ENCODE measurements at places on chromosomes 3 and 15.

- no peak for DNase-seq
Measured at GRCh38 chr15:61344293-61344692, 115.2 kb upstream of the RORA start.

DNA sequence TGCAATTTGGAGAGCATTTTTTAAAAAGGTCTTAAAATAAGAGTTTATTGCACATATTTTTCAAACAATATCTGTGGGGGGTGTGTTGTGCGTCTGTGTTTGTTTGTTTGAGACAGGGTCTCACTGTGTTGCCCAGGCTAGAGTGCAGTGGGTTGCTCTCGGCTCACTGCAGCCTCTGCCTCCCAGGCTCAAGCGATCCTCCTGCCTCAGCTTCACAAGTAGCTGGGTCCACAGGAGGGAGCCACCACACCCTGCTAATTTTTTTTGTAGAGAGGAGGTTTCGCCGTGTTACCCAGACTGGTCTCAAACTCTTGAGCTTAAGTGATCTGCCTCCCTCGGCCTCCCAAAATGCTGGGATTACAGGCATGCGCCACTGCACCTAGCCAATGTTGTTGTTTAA lies 2.7 kb downstream of the MLF1 start:
- DNase-seq: no peak

GRCh38 chr3:197366301-197367044 lies 68.1 kb upstream of the DLG1 start:
- no peak for DNase-seq

GRCh38 chr15:44340410-44340809 lies 51.9 kb downstream of the GOLM2 start:
- no peak for DNase-seq

DNA sequence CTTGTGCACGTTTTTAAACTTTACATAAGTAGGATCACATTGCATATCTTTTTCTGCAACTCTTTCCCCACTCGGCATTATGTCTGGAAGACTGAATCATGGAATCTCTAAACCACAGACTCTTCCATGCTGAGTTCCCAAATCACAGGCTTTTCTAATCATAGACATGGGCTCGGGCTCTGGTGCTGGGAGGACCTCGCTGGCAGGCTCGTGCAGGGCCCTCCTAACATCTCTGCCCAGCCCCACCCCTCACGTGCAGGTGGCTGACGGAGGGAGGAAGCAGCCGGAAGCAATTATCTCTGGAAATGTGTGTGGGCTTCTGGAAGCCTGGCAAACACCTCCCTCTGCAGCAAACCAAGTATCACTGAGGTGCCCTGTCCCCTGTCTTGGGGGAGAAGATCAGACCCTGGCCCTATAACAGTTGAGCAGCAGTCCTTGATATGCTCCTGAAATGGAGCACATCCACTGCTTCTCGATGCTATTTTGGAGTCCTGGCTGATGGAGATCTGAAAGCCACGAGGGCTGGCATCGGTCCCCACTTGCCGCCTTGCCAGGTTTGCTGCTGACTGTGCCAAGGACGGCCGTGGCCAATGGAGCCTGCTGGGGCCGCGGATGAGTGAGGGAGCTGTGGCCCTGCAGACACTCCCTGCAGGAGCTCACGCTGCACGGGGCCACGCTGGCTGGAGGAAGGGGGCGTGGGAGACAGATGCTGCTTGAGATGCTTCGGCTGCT lies 4.4 kb upstream of the IQSEC1 start:
- no peak for DNase-seq

DNA sequence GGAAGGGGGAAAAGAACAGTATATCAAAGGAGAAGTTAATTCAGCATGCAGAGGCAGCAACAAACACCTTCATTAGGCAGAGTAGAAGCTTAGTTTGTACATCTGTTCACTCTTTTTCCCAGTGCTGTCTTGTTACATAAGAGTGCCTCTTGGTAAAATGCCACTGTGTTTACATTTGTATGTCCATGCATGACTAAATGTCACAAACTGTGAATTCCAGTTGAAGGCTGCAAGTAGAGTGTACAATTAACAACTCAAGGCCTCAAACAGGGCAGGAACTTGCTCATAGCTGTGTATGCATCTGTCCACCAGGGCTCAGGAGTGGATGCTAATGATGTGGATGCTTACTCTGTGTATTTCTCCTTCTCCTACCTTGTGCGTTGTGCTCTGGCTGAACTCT lies 214.2 kb upstream of the TPM1 start:
- DNase-seq: no peak

DNA sequence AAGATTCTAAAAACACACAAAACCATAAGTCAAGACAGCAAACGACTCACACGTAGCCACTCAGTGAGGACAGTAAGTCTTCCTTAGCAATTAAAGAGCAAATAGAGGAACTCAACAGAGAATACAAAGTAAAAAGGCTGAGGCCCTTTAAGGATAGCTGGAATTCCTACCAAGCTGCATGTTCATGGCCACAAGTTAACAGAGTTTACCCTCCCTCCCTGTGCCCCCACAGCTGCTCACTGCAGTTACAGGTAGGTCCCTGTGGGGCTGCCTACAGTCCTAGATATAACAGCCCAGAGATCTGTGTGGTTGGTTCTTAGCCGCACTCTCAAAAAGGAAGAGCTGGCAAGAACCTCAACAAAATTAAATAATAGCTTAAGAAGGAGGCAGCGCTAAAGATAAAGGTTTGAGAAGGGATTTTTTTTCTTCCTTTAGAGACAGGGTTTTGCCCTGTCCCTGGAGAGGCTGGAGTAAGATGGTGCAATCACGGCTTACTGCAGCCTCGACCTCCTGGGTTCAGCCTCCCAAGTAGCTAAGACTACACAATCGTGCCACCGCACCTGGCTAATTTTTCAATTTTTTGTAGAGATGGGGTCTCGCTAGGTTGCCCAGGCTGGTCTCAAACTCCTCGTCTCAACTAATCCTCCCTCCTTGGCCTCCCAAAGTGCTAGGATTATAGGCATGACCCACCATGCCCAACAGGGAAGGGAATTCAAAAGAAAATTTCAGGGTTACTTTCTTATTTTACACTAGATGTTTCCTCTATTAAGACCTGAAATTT lies 19.3 kb downstream of the SFMBT1 start:
- DNase-seq: no peak

DNA sequence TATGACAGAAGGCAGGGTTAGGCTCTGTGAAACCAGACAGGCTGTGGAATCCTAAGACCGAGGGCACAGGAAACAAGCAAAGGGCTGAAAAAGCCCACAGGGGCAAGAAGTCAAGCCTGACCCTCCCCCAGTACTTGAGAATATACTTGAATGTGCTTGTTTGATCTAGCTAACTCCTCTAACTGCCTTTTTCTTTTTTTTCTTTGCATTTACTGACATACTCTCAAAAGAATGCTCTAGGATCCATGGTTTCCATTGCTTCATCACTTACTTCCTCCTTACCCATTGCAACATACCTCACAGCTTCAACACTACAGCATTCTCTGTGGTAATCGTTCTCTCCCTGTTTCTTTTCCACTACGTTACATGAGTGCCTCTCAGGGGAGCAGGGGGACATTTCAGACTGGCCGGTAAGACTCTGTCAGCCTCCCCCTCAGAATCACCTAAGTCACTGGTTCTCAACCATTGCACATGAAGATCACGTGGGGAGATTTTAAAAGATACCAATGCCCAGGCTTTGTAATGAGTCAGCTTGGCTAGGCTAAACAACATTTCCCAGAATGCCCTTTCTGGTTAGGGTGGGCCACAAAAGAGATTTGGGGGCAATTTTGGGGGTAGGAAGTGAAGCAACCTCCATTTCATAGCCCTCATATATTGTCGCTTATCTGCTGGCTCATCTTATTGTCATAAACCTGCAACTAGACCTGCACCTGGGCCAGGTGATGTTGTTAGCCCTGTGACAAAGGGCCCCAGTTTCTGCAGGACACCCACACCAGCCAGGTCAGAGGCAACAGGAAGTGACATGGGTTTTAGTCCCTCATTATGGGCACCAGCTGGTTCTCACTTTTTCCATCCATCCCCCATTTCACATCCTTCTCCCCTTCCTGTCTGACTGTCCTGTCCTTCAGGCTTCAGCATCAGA lies 24.6 kb upstream of the RSL24D1 start:
- DNase-seq: no peak

DNA sequence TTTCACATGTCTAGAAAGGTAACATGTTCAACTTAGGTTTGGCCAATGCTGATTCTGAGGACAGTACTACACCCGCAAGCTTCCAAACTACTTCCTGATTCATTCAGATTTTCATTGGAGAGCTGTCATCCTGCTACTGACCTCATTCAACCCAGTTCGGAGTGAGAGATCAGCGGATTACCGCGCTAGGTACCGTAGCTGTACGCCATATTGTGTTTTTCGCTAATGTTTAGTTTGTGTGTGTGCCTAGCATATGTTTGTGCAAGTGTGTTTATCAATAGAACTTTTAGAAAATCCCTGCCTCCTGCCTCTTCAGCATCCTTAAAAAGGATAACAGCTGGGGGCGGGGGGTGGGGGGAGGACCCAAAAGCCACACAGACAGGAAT lies 1.1 kb downstream of the ZBTB20 start:
- DNase-seq: peak; percentile 36

GRCh38 chr3:46470831-46471230 lies 6.1 kb upstream of the LTF start:
- DNase-seq: no peak

GRCh38 chr3:18425641-18426257 lies 610 bp upstream of the SATB1 start:
- DNase-seq: peak; percentile 48

DNA sequence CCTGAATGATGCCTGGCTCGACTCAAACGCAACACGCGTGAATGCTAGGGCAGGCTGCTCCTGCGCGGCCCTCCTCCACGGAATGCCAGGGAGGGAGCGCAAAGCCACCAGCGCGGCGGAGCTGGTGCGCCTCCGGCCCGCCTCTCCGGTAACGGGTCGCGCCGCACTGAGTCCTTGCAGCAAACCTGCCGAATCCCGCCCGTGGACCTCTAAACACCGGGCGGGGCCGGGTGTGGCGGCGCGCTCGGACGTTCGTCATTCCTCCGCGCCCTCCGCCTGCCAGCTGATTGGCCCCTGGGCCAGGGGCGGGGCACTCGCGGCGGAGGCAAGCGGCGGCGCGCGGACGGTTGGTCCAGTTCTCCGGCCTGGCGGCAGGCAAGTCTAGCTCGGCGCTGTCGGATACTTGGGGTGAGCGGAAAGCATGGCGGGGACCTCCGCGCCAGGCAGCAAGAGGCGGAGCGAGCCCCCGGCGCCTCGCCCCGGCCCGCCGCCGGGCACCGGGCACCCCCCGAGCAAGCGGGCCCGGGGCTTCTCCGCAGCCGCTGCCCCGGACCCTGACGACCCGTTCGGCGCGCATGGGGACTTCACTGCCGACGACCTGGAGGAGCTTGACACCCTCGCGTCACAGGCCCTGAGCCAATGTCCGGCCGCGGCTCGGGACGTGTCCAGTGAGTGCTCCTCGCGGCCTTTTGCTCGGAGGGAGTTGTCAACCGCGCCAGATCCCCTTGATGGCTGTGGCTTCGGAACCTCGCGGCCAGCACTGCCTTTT lies at the start of gene ATRIP:
TSS of gene ATRIP (plus strand) at position 313 of the 769 bp plus-strand sequence. CDS start at position 422, 109 bp downstream.
- DNase-seq: peak; percentile 63

DNA sequence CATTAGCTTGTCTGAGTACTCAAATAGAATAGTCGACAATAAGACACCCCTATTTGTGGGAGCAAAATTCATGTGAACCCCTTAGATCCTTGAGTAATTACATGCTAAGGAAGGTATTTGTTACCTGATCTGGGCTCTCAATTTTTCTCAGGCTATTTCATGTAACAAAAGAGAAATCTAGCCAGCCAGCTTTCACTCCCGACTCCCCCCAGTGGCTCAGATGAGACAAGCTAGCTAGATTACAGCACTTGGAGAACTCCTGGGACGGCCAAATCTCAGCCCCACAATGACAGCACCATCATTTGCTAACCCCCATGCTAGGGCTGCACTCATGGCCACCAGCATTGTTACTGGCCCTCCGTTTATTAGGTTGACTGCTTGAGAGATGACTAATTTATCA lies 41.3 kb downstream of the GLDN start:
- no peak for DNase-seq

DNA sequence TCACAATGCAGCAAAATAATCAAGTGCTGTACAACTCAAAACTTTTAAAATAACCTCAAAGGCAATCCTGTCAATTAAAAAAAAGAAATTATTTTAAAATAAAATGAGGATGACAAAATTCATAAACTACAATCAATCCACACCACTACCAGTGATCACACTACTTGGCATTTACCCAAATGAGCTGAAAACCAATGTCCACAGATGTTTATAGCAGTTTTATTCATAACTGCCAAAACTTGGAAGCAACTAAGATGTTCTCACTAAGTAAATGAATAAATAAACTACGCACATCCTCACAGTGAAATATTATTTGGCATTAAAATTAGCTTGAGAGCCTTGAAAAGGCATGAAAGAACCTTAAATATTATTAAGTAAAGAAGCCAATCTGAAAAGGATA lies 121.3 kb downstream of the STAG1 start:
- no peak for DNase-seq

GRCh38 chr3:56075089-56075488 lies 393.2 kb downstream of the ERC2 start:
- DNase-seq: no peak

DNA sequence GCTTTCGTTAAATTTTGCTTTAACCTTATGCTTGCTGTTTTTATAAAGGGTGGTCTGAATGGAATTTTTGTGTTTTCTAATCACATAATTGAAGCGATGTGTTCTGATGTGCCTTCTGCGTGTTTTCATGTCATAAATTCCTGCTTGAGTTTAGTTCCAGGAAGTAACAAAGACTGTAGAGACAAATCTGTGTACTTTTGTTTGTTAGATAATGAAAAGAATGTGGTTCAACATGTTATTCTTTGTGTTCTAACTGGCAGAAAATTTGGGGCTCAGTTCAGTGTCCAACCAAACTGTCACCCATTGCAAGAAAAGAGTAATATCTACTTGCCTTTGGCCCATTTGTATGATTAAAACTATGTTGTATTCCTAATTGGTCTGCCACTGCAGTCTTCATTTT lies 324.0 kb downstream of the DIPK2A start:
- DNase-seq: no peak

GRCh38 chr3:103685939-103686338 lies 1251.1 kb downstream of the ZPLD1 start:
- DNase-seq: no peak

GRCh38 chr15:41048397-41048796 lies 67.7 kb downstream of the INO80 start:
- no peak for DNase-seq

DNA sequence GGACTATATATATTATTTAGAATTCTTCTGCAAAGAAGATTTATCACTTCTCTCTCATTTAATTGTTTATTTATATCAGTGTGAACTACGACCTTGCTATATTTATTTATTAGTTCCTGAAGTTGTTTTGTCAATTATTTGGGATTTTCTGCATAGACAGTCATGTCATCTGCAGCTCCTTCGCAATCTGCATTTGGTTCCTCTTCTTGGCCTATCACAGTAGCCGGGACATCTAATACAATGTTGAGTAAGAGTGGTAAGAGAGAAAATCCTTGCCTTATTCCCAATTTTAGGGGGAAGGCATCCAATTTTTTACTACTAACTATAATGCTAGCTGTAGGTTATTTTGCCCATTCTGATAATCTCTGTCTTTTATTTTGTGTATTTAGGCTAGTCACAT lies 39.4 kb downstream of the FOXL2 start:
- DNase-seq: no peak
